Myocyte (in vitro differentiated cells): ENCODE measurements at places on chromosomes 4 and X. TPM values are rescaled to one million over a fixed set of nuclear protein-coding genes. Genes with fewer than 3 reads are reported as not detected.

GRCh38 chr4:159296061-159296460, 193.2 kb downstream of the RAPGEF2 start:
- no peak for DNase-seq

DNA sequence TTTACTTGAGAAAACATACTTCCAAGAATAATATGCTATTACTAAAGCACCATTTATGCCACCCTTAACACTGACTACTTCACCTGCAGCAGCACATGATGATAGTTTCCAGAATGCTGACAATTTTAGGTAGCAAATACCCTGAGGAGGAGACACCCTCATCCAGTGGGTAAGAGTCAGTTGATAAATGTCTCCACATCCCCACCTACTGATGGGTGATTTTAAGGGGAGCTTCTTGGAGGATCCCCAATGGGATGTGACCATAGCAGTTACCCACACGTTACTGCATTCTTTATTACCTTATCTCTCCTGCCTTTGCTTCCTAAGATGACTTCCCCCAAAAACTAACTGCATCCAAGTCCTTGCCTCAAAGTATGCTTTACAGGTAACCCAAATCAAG, 131.2 kb upstream of the SMARCAD1 start:
- DNase-seq = no peak

GRCh38 chrX:38117485-38117884, 103.2 kb downstream of the SRPX start:
- no peak for DNase-seq

DNA sequence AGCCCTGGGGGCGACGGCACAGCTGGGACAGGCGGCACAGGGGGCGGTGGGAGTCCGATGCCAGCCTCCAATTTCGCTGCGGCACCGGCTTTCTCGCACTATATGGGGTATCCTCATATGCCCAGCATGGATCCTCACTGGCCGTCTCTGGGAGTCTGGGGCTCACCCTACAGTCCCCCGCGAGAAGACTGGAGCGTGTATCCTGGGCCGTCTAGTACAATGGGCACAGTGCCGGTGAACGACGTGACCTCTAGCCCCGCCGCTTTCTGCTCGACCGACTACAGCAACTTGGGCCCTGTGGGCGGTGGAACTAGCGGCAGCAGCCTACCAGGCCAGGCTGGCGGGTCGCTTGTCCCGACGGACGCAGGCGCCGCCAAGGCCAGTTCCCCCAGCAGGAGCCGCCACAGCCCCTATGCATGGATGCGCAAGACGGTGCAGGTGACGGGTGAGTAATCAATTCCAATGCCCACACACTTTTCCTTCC, 500 bp downstream of the CDX4 start:
- DNase-seq = no peak

SMR3B gene
- not detected in 2 replicates for total RNA-seq

SCARB2 gene
- 208 and 216 TPM in 2 replicates for total RNA-seq

SPACA5 gene
- total RNA-seq = not detected in 2 replicates
